Dorsolateral prefrontal cortex (tissue), 122 donors: ENCODE measurements at places on chromosomes 1 and 21. TPM values are rescaled to one million over a fixed set of nuclear protein-coding genes. Genes with fewer than 3 reads are reported as not detected.
A peak's percentile ranks its signal among the peaks of the same experiment; 100 is the strongest.

GRCh38 chr21:42097860-42098454 is 26.8 kb downstream of the UMODL1 start:
- peak; percentile 62 for DNase-seq

- DNase-seq, result no peak
These were observed 35.4 kb downstream of the CLCA1 start for GRCh38 chr1:86504137-86504479.

GRCh38 chr1:55272994-55273393 is 57.8 kb upstream of the USP24 start:
- no peak for DNase-seq

- DNase-seq, result no peak
These were observed 34.4 kb upstream of the ZNF648 start for GRCh38 chr1:182095946-182096345.

Gene TAL1
- 4.9 TPM for total RNA-seq

DNA sequence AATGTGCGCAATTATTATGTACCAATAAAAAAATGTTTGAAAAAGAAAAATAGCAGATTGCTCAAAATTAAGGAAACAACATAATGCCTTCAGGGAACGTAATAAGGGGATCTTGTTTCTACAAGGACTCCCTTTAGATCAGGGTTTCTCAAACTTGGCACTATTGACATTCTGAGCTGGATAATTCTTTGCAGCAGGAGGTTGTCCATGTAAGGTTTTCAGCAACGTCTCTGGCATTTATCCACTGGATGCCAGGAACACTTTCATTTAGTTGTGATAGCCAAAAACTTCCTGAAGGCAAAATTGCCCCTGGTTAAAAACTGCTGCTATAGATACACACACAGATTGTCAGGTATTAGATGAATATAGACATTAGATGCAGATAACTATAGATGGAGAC is 666.7 kb upstream of the ADAMTS5 start:
- no peak for DNase-seq

DNA sequence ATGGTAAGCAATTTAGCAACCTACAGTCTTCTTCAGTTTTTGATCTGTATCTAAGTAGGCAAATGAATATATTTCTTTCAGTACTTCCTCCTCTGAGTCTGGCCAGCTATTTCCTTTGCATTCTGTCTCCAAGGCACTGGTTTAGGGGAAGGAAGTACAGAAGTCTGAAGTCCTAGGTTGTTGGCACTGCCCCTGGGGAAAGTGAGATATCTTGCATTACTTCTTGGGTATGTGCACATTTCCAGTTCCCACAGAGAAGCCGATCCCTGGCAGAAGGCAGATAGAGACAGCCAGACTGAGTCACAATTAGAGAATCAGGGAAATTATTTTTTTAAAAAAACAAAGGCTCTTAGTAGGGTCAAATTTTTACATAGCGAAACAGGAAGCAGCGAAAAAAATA is 98.8 kb downstream of the RASAL2 start:
- DNase-seq, result no peak

DNA sequence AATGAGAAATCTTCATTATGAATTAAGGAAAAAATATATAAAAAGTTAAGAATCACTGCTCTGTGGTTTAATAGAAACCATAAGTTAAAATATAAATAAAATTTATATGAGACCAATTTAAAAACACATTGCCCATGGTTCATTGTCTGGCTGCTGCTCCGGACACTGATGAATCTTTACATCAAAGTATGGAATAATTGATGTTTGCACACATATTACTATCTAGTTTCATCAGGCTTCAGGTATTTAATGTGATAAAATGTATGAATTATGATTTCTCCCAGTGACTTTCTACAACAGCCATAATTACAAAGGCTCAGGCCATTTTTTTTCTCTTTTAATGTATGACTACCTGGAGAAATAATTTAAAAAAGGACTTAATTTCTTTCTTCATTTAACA is 599.1 kb upstream of the PRMT6 start:
- no peak for DNase-seq

- no peak for DNase-seq
These were observed 69.0 kb downstream of the AK4 start for GRCh38 chr1:65216989-65217388.

Gene CLCA4
- total RNA-seq, result 4.5 TPM

- DNase-seq, result no peak
These were observed 38.9 kb downstream of the WARS2 start for GRCh38 chr1:119101563-119101962.

- no peak for DNase-seq
These were observed 16.1 kb downstream of the SLAMF1 start for GRCh38 chr1:160630523-160631451.

DNA sequence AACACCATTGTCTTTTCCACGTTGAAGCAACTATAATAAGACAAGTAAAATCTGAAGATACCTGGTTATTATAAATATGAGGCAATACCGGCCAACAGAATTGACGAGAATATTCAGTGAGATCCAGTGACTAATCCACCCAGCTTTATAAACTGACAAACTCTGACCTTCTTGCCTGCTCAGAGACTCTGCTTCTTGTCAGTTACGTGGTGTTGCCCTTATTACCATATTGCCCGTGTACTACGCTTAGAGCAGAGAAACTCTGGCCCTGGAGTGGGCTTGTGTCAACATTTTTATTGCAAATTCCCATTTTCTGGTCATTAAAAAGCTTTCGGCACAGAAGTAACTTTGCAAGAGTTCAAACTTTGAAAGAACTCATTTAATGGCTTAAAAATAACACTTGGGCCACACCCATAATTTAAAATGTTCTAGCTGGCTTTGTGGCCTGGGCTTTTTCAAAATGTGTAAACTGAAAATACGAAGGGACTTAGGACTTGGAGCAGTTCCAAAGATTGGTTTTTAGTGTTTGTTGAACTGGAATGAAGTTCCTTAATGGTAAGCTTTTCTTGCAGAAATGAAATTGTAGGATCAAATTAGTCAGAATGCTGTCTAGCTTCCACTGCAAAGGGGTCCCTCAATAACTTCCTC is 266.2 kb downstream of the LMO4 start:
- DNase-seq, result no peak

Gene OR2T33
- not detected for total RNA-seq

GRCh38 chr1:107972391-107973180 is 7.6 kb upstream of the VAV3 start:
- no peak for DNase-seq

Gene AMY1A
- total RNA-seq, result not detected
